ENCODE measurements at places on chromosomes 13 and 19.

DNA sequence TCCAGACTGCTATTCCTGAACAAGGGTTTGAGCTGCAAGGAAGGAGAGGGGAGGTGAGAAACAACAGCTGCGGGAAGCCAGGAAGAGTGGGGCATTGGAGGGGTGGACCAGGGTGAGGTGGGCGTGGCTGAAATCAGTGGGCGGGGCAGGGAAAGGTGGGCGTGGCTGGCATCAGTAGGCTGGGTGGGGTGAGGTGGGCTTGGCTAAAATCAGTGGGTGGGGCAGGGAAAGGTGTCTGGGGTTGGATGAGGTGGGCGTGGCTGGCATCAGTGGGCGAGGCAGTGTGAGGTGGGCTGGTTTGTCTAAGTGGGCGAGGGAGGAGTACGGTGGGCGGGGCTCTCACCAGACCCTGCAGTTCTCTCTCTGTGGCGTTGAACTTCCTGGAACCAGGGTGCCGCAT is 87.6 kb downstream of the MUC16 start:
- no peak for DNase-seq

- no peak for DNase-seq
Measured at GRCh38 chr13:83150616-83151307, 731.5 kb downstream of the SLITRK1 start.

GRCh38 chr13:105725887-105726286 is 809.6 kb downstream of the EFNB2 start:
- no peak for DNase-seq

DNA sequence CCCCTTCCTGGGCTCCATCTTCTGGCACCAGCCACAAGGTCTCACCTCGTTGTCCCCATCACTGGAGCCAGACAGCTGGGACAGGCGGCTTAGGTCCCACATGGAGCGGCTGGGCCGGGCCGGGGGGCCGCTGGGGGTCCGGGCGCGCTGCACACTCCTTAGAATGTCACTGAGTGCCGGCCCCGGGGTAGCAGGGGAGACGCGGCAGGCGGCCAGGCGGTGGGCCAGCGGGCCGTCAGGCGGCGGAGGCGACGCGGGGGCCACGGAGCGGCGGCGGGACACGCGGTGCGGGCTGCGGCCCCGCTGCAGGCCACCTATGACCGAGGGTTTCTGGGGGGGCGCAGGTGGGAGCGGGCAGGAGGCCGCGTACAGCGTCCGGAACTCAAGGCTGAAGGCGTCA is 3.1 kb upstream of the SPACA4 start:
- DNase-seq = no peak

DNA sequence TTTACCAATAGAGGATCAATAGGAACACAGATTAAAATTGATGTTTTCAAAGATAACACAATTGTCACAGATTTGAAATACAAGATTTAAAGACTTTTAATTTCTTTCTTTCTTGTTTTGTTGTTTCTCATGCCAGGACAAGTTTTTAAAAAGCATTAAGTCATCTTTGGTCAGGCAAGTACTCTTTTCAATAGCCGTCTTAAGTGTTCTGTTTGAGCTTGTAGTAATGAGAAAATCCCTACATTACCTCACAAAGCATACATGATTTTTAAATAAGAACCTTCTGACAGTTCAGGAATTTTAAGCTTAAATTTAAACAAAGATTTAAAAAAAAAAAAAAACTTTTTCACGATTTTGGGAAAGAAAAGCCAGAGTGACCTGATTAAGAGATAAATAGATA is 216.3 kb upstream of the PRR20A start:
- DNase-seq = no peak

DNA sequence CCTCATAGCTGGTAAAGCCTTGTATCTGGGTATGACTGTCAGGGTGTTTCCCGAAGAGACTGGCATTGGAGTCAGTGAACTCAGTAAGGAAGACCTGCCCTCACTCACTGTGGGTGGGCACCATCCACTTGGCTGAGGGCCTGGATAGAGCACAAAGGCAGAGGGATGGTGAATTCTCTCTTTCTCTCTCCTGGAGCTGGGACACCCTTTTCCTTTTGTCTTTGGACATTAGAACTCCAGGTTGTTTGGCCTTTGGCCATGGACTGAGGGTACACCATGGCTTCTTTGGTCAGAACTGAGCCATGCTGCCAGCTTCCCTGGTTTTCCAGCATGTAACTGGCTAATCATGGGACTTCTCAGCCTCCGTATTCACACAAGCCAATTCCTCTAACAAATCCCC is 4.6 kb upstream of the CEACAM1 start:
- DNase-seq = no peak

- DNase-seq = no peak
Measured at GRCh38 chr19:54229146-54229545, 6.3 kb upstream of the LILRB3 start.

DNA sequence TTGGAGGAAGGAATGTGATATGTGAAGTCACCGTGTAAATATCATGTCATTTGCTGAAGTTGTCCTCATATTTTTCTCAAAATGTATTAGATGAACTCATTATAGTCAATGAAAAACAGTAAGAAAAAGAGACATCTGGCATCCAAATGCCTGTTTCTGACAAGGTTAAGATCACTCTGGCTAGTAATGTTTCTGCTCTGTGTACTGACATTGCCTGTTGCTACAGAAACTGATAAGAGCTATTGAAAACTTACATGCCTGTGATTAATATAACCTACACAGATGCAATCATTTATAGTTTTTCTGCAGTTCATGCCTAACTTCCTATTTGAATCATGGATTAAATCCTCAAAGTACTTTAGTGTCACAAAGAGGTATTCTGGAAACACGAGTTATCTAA is 249.8 kb downstream of the NBEA start:
- no peak for DNase-seq
